ENCODE measurements at places on chromosomes 5 and 9. TPM values are rescaled to one million over a fixed set of nuclear protein-coding genes. Genes with fewer than 3 reads are reported as not detected.
A peak's percentile ranks its signal among the peaks of the same experiment; 100 is the strongest.

Gene ZNF462
- total RNA-seq: 136 TPM

DNA sequence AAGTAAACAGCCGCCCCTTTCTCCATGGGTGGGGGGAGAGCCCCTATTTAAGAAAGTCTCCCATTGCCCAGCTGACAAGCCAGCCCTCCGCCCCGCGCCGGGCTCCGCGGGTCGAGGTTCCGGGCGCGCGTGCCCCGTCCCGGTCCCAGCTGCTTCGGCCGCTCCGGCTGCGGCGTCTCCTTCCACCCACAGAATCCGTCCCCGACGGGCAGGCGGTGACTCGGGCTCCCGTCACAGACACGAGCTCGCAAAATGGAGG lies 223 bp downstream of the NR3C1 start:
- H3K27ac ChIP-seq: peak overlapping the region; percentile 97

DNA sequence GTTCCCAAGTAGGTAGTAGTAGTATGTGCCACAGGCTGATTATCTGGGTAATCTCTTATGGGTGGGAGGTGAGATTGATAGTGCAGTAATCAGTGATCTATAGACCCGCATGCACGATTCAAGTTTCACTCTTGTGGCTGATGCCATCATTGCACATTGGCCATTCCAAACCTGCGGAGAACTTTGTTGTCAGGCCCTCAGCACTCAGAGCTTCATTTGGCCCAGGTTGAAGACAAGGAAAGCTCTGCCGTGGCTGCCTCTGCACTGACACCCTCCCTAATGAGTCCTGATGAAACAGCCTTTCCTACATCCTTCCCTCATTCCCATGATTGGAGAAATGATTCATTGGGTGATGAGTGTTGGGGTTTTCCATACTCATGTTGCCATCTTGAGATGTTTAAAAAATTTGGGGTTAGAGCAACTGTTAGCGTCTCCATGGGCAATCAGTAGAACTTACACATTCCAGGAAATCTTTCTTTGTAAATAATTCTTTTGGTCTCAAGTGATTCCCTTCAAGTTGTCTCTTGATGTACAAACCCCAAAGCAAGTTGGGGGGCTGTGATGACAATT lies 22.9 kb downstream of the PROP1 start:
- no peak for DNase-seq
- H3K27ac ChIP-seq: no peak overlapping the region
- H3K36me3 ChIP-seq: no peaks in the 10 kb centered on the region
- no peak overlapping the region for H3K4me3 ChIP-seq
- H3K4me1 ChIP-seq: no peaks in the 10 kb centered on the region

- DNase-seq: no peak
- H3K27ac ChIP-seq: no peak overlapping the region
- no peak overlapping the region for H3K4me3 ChIP-seq
Measured at GRCh38 chr5:32707418-32707997, 3.6 kb upstream of the NPR3 start.

GRCh38 chr5:173293817-173294672 lies 34.2 kb downstream of the STC2 start:
- H3K27ac ChIP-seq: no peak overlapping the region
- no peak overlapping the region for H3K4me3 ChIP-seq
- H3K27me3 ChIP-seq: no peaks in the 10 kb centered on the region
- H3K36me3 ChIP-seq: no peaks in the 10 kb centered on the region
- peak; percentile 76 for DNase-seq

DNA sequence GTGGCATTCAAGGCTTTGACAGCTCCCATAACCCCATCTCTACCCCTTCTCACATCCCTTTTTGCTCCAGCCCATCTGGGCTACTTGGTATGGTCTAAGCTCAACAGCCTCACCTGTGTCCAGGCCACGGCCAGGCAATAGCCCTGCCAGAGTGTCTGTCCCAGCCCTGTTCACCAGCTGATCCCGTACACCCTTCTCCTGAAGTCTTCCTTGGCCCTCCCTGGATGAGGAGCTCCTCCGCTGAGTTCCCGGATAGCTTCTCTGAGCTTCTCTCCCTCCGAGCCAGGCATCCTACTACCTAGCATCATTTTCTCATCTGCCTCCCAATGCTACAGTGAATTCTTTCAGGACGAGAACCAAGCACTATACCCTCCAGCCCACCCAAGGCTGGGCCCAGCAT lies 208.2 kb downstream of the DAB2IP start:
- no peaks in the 10 kb centered on the region for H3K27me3 ChIP-seq
- DNase-seq: no peak
- no peak overlapping the region for H3K4me3 ChIP-seq
- no peak overlapping the region for H3K27ac ChIP-seq
